A549 treated with Hydrocortisone at 1 μM for 4 hours (cell line): ENCODE measurements at places on chromosomes 11 and 22. TPM values are rescaled to one million over a fixed set of nuclear protein-coding genes. Genes with fewer than 3 reads are reported as not detected.

Gene LMO2
- total RNA-seq, result 0.37 to 1.0 TPM (median 0.69 TPM) in 5 replicates

Gene EFCAB6
- 0.30 to 0.55 TPM (median 0.40 TPM) in 5 replicates for total RNA-seq

Gene C11orf87
- 0.01 to 0.05 TPM (median 0.01 TPM) in 3 of 5 replicates, not detected in the others for total RNA-seq

Gene OSBP2
- 8.3 to 11.0 TPM (median 9.8 TPM) in 5 replicates for total RNA-seq

Gene DUSP8
- 0.74 to 1.5 TPM (median 1.2 TPM) in 5 replicates for total RNA-seq
